Activated naive CD4-positive, alpha-beta T cell treated with anti-CD3 and anti-CD28 coated beads for 36 hours (primary cell): ENCODE measurements at places on chromosomes 7 and 10.
A peak's percentile ranks its signal among the peaks of the same experiment; 100 is the strongest.

- no peaks in the 10 kb centered on the region for H3K4me1 ChIP-seq
- no peak overlapping the region for H3K27ac ChIP-seq
- no peaks in the 10 kb centered on the region for H3K36me3 ChIP-seq
- no peak overlapping the region for H3K4me3 ChIP-seq
- H3K27me3 ChIP-seq: no peaks in the 10 kb centered on the region
- no peak for DNase-seq
Observed at GRCh38 chr7:5870311-5870710, 10.3 kb upstream of the OCM start.

- H3K27me3 ChIP-seq: no peaks in the 10 kb centered on the region
- no peak overlapping the region for H3K27ac ChIP-seq
- no peaks in the 10 kb centered on the region for H3K36me3 ChIP-seq
- no peaks in the 10 kb centered on the region for H3K4me1 ChIP-seq
- no peak overlapping the region for H3K4me3 ChIP-seq
Observed at GRCh38 chr7:70951271-70951962, 180.5 kb upstream of the GALNT17 start.

GRCh38 chr10:74681917-74682627 is 144.3 kb upstream of the KAT6B start:
- no peaks in the 10 kb centered on the region for H3K27me3 ChIP-seq
- DNase-seq: no peak
- H3K36me3 ChIP-seq: peaks cover 3% of the 10 kb centered on the region
- no peak overlapping the region for H3K4me3 ChIP-seq
- H3K27ac ChIP-seq: no peak overlapping the region

DNA sequence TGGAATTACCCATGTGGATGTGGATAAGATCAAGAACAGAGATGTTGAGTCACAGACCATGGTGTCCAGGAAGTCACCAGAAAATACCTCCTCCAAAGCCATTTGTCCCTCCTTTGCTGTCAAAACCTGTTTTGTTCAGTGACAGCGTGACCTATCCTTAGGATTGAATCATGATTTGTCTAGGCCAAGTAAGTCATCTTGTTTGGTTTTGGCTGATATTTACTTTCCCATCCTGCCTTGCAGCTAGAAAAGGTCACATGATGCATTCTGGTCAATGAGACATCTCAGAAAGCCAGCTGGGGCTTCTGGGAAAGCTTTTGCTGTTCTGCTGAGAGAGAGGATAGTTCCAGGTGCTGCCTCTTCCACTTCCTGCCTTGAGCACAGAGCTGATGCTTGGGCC is 225.3 kb upstream of the ZMIZ1 start:
- no peaks in the 10 kb centered on the region for H3K36me3 ChIP-seq
- no peak overlapping the region for H3K27ac ChIP-seq
- peaks cover 3% of the 10 kb centered on the region for H3K27me3 ChIP-seq
- no peaks in the 10 kb centered on the region for H3K4me1 ChIP-seq

DNA sequence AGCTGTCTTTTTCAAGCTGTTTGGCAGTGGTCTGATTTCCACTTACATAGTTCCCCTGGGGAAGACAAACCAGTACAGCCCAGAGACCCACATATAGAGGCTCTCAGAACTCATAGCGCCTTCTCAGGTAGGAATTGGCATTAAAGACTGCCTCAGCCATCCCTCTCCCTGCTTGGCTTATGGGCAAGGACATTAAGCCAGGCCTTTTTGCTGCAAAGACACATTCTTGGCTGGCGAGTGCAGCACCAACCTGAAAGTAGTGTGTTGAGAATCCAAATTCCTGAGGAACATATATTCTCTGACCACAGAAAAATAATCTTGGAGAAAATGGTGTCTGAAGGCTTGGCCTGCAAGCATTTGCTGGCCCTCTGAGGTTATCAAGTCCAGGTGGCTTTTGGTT is 39.2 kb upstream of the HPS1 start:
- H3K27me3 ChIP-seq: peaks cover 10% of the 10 kb centered on the region
- H3K4me1 ChIP-seq: no peaks in the 10 kb centered on the region
- no peak for DNase-seq
- H3K4me3 ChIP-seq: no peak overlapping the region
- H3K27ac ChIP-seq: no peak overlapping the region

DNA sequence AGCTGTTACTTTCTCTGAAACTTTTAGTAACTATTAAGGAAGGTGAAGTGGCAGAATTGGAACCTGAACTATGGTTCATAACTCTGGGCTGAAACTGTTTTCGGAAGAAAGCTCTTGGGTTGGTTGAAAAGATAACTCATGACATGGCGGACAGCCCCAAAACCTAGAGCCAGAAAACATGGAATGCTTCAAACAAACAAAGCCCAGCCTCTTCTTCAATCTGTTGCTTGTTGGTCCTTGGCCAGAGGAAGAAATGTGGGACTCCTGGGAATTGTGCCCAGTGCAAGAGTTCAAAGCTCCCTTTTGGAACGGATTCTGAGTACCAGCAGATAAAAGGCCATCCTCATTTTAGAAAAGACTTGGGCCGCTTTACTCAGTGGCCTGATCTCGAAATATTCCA is 52.9 kb upstream of the CACNB2 start:
- no peak overlapping the region for H3K4me3 ChIP-seq
- H3K4me1 ChIP-seq: no peaks in the 10 kb centered on the region
- no peaks in the 10 kb centered on the region for H3K27me3 ChIP-seq
- H3K27ac ChIP-seq: no peak overlapping the region
- H3K36me3 ChIP-seq: no peaks in the 10 kb centered on the region

- no peak overlapping the region for H3K27ac ChIP-seq
- no peak for DNase-seq
- H3K36me3 ChIP-seq: no peaks in the 10 kb centered on the region
- H3K4me3 ChIP-seq: no peak overlapping the region
- H3K4me1 ChIP-seq: no peaks in the 10 kb centered on the region
- no peaks in the 10 kb centered on the region for H3K27me3 ChIP-seq
Observed at GRCh38 chr7:83414947-83415346, 234.0 kb downstream of the SEMA3E start.

- no peaks in the 10 kb centered on the region for H3K36me3 ChIP-seq
- DNase-seq: no peak
- no peaks in the 10 kb centered on the region for H3K4me1 ChIP-seq
Observed at GRCh38 chr7:69625238-69625637, 27.0 kb downstream of the AUTS2 start.

GRCh38 chr10:14583252-14583651 is 191.4 kb downstream of the FAM107B start:
- DNase-seq: peak; percentile 93
- peak overlapping the region; percentile 97 for H3K27ac ChIP-seq
- H3K4me3 ChIP-seq: peak overlapping the region; percentile 51
- H3K27me3 ChIP-seq: no peaks in the 10 kb centered on the region
- H3K4me1 ChIP-seq: peaks cover 84% of the 10 kb centered on the region

GRCh38 chr10:112723876-112724275 is 226.2 kb upstream of the TCF7L2 start:
- no peak overlapping the region for H3K27ac ChIP-seq
- no peaks in the 10 kb centered on the region for H3K27me3 ChIP-seq
- no peak for DNase-seq
- H3K4me3 ChIP-seq: no peak overlapping the region
- no peaks in the 10 kb centered on the region for H3K4me1 ChIP-seq
- H3K36me3 ChIP-seq: peaks cover 5% of the 10 kb centered on the region

- H3K4me1 ChIP-seq: no peaks in the 10 kb centered on the region
- no peaks in the 10 kb centered on the region for H3K27me3 ChIP-seq
- no peak overlapping the region for H3K4me3 ChIP-seq
- no peaks in the 10 kb centered on the region for H3K36me3 ChIP-seq
Observed at GRCh38 chr10:96017191-96017687, 26.1 kb upstream of the CCNJ start.

DNA sequence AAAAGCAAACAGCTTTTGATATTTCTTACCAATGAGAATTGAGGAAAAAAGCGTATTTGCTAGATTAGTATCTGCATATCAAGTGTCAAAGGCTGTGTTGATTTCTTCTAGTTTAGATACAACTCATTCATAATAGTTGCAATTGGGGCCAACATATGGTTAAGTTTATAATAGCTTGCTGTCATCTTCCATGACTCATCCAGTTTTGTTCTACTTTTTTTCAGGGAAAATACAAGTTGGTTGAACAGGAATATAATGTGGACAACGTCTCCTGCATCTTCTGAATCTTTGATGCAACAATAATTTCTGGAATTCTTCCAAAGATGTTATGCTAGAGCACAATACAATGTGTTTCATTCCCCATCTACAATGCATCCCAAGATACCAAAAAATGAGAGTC is 182.0 kb downstream of the THSD7A start:
- no peak for DNase-seq
- no peaks in the 10 kb centered on the region for H3K4me1 ChIP-seq
- H3K27me3 ChIP-seq: no peaks in the 10 kb centered on the region
- H3K4me3 ChIP-seq: no peak overlapping the region

DNA sequence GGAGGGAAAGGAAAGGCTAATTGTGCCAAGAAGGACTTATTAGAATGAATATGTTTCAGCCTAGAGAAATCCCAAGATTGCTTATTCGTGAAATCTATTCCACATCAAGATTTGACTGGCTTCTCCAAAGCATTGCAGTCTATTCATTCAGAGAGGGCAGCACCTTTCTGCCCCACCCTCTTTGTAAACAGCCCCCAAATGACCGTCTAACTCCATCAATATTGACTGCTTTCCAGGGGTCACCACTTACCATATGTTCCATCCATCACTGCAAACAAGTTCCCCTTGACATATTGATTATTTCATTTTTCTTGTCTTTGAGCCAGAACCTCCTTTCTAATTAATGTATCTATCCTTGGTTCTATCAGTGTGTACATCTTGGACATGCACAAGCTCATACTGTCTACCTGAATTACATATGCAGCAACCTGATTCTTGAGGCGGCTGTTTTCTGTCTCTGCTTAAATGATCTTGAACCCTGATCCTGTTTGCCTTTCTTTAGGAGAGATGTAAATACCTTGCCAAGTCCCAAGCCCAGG is 44.2 kb upstream of the PTER start:
- no peak overlapping the region for H3K27ac ChIP-seq
- peaks cover 7% of the 10 kb centered on the region for H3K27me3 ChIP-seq
- no peaks in the 10 kb centered on the region for H3K36me3 ChIP-seq
- H3K4me3 ChIP-seq: no peak overlapping the region

- no peaks in the 10 kb centered on the region for H3K27me3 ChIP-seq
- no peak overlapping the region for H3K4me3 ChIP-seq
- H3K36me3 ChIP-seq: no peaks in the 10 kb centered on the region
- peak; percentile 56 for DNase-seq
Observed at GRCh38 chr7:14457568-14458453, 444.7 kb downstream of the DGKB start.

- peaks cover 42% of the 10 kb centered on the region for H3K4me1 ChIP-seq
- H3K27me3 ChIP-seq: no peaks in the 10 kb centered on the region
- H3K27ac ChIP-seq: peak overlapping the region; percentile 66
- peaks cover 16% of the 10 kb centered on the region for H3K36me3 ChIP-seq
- DNase-seq: no peak
- H3K4me3 ChIP-seq: peak overlapping the region; percentile 83
Observed at GRCh38 chr7:140673774-140674155, 1.0 kb downstream of the ADCK2 start.

- H3K27ac ChIP-seq: no peak overlapping the region
- no peaks in the 10 kb centered on the region for H3K4me1 ChIP-seq
- no peaks in the 10 kb centered on the region for H3K27me3 ChIP-seq
- no peak for DNase-seq
Observed at GRCh38 chr10:30625080-30625479, 4.5 kb downstream of the LYZL2 start.

DNA sequence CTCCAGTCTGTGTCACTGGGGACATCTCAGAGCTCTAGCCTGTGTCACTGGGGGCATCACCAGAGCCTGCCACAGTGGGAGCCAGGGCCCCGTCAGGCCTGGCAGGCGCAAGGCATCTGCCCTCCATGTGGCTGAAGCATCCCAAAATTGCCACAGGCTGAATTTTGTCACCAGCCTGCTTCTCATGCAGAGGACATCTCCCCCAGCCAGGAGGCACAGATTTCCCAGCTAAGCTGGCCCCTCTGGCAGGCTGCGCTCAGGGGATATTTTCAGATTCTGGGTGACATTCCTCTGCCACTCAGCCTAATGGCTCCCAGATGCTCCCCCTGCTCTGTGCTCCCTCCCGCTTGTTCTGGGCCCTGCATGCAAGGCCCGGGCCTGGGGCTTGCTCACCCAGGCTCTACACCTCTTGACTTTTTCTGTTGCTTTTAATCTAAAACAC is 64.6 kb downstream of the COL13A1 start:
- H3K4me3 ChIP-seq: no peak overlapping the region
- H3K27me3 ChIP-seq: no peaks in the 10 kb centered on the region
- no peaks in the 10 kb centered on the region for H3K4me1 ChIP-seq
- H3K27ac ChIP-seq: no peak overlapping the region

DNA sequence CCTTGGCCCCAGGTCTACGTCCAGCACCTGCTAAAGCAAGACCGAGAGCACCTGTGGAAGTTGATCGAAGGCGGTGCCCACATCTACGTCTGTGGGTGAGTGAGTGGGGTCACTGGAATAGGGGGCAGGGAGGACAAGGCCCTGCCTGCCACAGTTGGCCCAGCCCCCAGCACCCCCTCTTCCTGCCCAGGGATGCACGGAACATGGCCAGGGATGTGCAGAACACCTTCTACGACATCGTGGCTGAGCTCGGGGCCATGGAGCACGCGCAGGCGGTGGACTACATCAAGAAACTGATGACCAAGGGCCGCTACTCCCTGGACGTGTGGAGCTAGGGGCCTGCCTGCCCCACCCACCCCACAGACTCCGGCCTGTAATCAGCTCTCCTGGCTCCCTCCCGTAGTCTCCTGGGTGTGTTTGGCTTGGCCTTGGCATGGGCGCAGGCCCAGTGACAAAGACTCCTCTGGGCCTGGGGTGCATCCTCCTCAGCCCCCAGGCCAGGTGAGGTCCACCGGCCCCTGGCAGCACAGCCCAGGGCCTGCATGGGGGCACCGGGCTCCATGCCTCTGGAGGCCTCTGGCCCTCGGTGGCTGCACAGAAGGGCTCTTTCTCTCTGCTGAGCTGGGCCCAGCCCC is 8.1 kb downstream of the TMEM120A start:
- no peak overlapping the region for H3K27ac ChIP-seq
- peaks cover 13% of the 10 kb centered on the region for H3K4me1 ChIP-seq
- H3K36me3 ChIP-seq: peaks cover 3% of the 10 kb centered on the region

DNA sequence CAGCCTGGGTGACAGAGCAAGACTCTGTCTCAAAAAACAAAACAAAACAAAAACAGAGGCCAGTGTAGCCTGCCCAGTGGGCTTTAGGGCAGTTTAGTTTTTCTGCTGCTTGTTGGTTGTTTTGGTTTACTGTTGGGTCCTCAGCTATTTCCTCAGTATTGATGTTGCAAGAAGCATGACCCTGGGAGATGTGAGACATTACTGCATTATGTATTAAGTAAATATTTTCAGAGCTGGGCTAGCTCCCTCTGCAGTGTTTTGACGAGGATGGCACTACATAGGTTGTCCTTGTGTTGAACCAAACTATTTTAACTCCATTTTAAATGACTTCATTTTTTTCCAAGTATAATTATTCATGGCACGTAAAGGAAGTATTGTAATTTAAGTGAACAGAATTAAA is 4.8 kb downstream of the AKAP9 start:
- H3K4me3 ChIP-seq: no peak overlapping the region
- no peaks in the 10 kb centered on the region for H3K27me3 ChIP-seq
- DNase-seq: no peak
- peaks cover 8% of the 10 kb centered on the region for H3K36me3 ChIP-seq

DNA sequence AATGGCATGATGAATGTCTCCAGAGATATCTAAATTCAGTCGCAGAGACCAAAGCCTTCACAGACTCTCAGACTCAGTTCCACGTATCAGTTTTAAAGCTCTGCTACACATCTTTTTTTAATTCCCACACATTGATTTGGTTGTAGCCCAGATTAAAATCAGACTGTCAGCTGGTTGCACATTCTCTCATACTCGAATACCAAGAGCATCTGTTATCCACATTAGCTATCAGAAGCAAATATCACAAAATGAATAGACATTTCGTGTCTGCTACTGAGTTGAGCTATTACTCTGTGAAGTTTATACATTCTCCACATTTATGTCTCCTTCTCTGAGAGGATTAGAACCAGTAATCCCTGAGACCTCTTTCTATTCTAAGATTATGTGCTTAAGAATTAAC is 229.2 kb downstream of the GPAM start:
- no peak overlapping the region for H3K27ac ChIP-seq
- H3K36me3 ChIP-seq: no peaks in the 10 kb centered on the region
- no peak for DNase-seq
- no peaks in the 10 kb centered on the region for H3K4me1 ChIP-seq
